Suprapubic skin (tissue), 4 donors: ENCODE measurements at places on chromosomes 7 and 10.

- no peaks in the 10 kb centered on the region for H3K36me3 ChIP-seq
- no peak for DNase-seq
- H3K27ac ChIP-seq = no peak overlapping the region
- peaks cover 53% of the 10 kb centered on the region for H3K27me3 ChIP-seq
- no peak overlapping the region for H3K4me3 ChIP-seq
- peaks cover 12% of the 10 kb centered on the region for H3K4me1 ChIP-seq
These were observed 4.6 kb upstream of the CFAP46 start for GRCh38 chr10:132946806-132947546.

GRCh38 chr7:93156884-93157283, 8.7 kb upstream of the SAMD9L start:
- DNase-seq = no peak
- H3K27ac ChIP-seq = no peak overlapping the region
- no peaks in the 10 kb centered on the region for H3K36me3 ChIP-seq
- no peaks in the 10 kb centered on the region for H3K27me3 ChIP-seq
- H3K4me1 ChIP-seq = no peaks in the 10 kb centered on the region

DNA sequence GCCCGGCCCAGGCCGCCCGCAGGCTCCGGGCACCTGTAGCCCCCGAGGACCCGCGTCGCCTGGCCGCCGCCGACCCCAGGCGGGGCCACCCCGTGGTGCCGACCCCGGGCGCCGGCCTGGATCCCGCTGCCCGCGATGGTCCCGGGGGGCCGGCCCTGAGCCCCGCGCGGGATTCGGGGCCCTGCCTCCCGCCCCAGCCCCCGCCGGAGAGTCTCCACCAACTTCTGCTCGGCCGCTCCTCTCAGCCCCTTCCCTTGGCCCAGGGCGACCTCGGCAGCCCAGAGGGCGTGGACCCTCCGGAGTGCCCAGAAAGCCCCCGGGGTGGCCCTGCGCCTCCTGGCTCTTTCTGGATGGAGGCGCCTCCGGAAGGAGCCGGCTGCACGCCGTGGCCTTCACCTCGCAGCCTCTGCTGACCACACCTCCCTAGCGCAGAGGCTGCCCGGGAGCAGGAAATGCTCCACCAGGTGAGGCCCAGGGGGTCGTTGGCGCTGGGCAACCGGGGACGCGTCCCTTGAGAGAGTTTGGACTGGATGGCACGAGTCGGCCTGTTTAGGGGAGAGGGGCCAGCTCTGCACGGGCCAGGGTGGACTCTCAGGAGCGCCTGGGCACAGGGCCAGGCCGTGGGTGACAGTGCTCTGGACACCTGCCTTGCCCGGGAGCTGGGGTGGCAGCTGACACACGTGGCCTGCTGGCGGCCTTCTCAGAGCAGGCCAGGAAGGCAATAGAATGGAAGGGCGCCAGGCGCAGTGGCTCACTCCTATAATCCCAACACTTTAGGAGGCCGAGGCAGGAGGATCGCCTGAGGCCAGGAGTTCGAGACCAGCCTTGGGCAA, 529 bp downstream of the ZNF853 start:
- H3K27ac ChIP-seq = no peak overlapping the region
- H3K36me3 ChIP-seq = no peaks in the 10 kb centered on the region
- H3K4me3 ChIP-seq = peak overlapping the region; percentile 78

GRCh38 chr10:43809211-43809930, 160.7 kb upstream of the ZNF32 start:
- peak overlapping the region; percentile 54 for H3K27ac ChIP-seq
- H3K4me3 ChIP-seq = no peak overlapping the region
- H3K36me3 ChIP-seq = no peaks in the 10 kb centered on the region
- H3K27me3 ChIP-seq = no peaks in the 10 kb centered on the region
- peaks cover 13% of the 10 kb centered on the region for H3K4me1 ChIP-seq

DNA sequence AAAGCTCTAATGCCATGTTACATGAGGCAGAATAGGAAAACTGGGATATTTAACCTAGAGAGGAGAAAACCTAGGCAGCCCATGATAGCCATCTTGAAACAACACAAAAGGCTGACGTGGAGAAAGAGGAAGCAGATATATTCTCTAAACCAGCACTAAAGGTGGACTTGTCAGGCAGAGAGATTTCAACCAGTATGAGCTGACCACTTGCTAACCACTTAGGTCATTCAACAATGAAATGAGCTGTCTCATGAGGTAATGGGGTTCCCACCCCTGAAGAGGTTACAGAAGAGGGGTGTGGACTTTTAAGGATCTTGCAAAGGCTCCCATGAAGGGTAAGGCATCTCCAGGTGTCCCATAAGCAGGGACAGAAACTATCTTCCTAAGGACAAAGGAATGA, 26.8 kb upstream of the EGR2 start:
- H3K4me3 ChIP-seq = no peak overlapping the region
- no peak for DNase-seq
- no peaks in the 10 kb centered on the region for H3K4me1 ChIP-seq
- no peaks in the 10 kb centered on the region for H3K36me3 ChIP-seq
- no peak overlapping the region for H3K27ac ChIP-seq
